ENCODE measurements at places on chromosomes 16 and 17. TPM values are rescaled to one million over a fixed set of nuclear protein-coding genes. Genes with fewer than 3 reads are reported as not detected.
A peak's percentile ranks its signal among the peaks of the same experiment; 100 is the strongest.

The YBX2 gene
- total RNA-seq, result 0.35 TPM

The FLCN gene
- total RNA-seq, result 47.7 TPM

The SLC13A2 gene
- total RNA-seq, result not detected

The ZNF205 gene
- not detected for total RNA-seq

The PYY gene
- not detected for total RNA-seq

The CDK5R1 gene
- 3.5 TPM for total RNA-seq

The KRTAP4-1 gene
- not detected for total RNA-seq

The VASN gene
- not detected for total RNA-seq

DNA sequence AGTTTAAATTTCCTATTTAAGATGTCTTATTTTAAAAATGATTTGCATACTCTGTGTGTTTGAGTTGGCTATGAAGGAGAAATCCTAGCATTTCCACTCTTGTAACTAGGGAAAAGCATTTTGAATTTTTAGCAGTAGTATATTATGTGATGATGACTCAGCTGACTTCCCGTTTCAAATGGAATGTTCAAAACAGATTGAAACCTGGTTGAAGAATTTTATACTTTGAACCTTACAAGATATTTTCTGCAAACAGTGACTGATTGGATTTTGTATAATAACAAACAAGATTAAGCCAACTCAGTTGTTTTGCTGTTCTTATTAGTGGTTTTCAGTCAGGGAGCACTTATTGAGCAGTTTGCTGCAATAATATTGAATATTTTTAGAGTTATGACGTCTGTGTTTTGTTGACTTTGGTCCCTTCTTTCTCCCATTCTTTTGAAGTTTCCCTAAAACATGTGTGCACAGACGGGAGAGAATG, 8.0 kb downstream of the TNRC6A start:
- no peak overlapping the region for H3K4me3 ChIP-seq
- no peak for DNase-seq
- H3K4me1 ChIP-seq, result peaks cover 37% of the 10 kb centered on the region
- no peak overlapping the region for H3K27ac ChIP-seq

GRCh38 chr16:81467072-81467471, 22.5 kb downstream of the CMIP start:
- DNase-seq, result no peak
- no peaks in the 10 kb centered on the region for H3K27me3 ChIP-seq
- H3K27ac ChIP-seq, result no peak overlapping the region
- H3K36me3 ChIP-seq, result peaks cover 14% of the 10 kb centered on the region

- H3K4me1 ChIP-seq, result peaks cover 70% of the 10 kb centered on the region
- peak overlapping the region; percentile 100 for H3K27ac ChIP-seq
- no peaks in the 10 kb centered on the region for H3K27me3 ChIP-seq
- H3K4me3 ChIP-seq, result peak overlapping the region; percentile 13
- H3K36me3 ChIP-seq, result peaks cover 16% of the 10 kb centered on the region
Measured at GRCh38 chr17:59846394-59847165, 46.2 kb downstream of the TUBD1 start.

- no peaks in the 10 kb centered on the region for H3K27me3 ChIP-seq
- peak overlapping the region; percentile 54 for H3K27ac ChIP-seq
- DNase-seq, result no peak
- peaks cover 60% of the 10 kb centered on the region for H3K4me1 ChIP-seq
- no peaks in the 10 kb centered on the region for H3K36me3 ChIP-seq
- H3K4me3 ChIP-seq, result peak overlapping the region; percentile 69
Measured at GRCh38 chr17:29150161-29150560, 30.0 kb downstream of the MYO18A start.

GRCh38 chr16:66354034-66354909, 12.2 kb upstream of the CDH5 start:
- peaks cover 35% of the 10 kb centered on the region for H3K27me3 ChIP-seq
- H3K36me3 ChIP-seq, result no peaks in the 10 kb centered on the region
- DNase-seq, result no peak
- H3K27ac ChIP-seq, result no peak overlapping the region

- H3K27ac ChIP-seq, result no peak overlapping the region
- H3K36me3 ChIP-seq, result peaks cover 7% of the 10 kb centered on the region
- no peak overlapping the region for H3K4me3 ChIP-seq
- H3K4me1 ChIP-seq, result no peaks in the 10 kb centered on the region
- no peaks in the 10 kb centered on the region for H3K27me3 ChIP-seq
- no peak for DNase-seq
Measured at GRCh38 chr16:2709588-2709984, 10.4 kb downstream of the PRSS27 start.

DNA sequence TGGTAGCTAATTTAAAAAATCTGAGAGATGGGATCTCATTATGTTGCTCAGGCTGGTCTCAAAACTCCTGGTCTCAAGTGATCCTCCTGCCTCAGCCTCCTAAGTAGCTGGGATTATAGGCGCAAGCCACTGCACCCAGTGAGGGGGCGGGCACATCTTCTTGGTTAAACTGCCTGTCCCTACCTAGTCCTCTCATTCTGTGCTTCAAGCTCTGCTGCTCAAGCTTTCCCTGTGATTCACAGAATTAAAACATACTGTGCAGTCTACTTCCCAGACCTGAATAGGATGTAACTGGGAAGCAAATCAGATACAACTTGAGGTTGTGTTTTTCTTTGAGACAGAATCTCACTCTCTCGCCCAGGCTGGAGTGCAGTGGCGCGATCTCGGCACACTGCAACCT, 2.3 kb downstream of the MRPL38 start:
- peaks cover 24% of the 10 kb centered on the region for H3K4me1 ChIP-seq
- DNase-seq, result no peak
- peaks cover 8% of the 10 kb centered on the region for H3K36me3 ChIP-seq
- H3K4me3 ChIP-seq, result no peak overlapping the region

DNA sequence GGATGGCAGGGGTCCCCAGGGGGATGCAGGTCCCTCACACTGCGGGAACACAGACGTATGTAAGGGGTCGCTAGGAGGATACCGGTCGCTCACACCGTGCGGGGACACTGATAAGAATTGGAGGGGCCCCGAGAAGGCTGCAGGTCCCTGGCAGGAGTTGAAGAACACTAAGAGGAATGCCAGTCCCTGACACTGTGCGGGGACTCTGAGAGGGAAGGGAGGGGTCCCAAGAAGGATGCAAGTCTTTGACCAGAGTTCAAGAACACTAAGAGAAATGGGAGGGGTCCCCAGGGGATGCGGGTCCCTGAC, 510 bp downstream of the ERCC4 start:
- peak overlapping the region; percentile 91 for H3K27ac ChIP-seq
- H3K4me1 ChIP-seq, result peaks cover 25% of the 10 kb centered on the region
- no peak for DNase-seq
- peaks cover 5% of the 10 kb centered on the region for H3K36me3 ChIP-seq
- peak overlapping the region; percentile 95 for H3K4me3 ChIP-seq
- peaks cover 4% of the 10 kb centered on the region for H3K27me3 ChIP-seq

GRCh38 chr17:80790021-80790765, 201.4 kb upstream of the CHMP6 start:
- H3K36me3 ChIP-seq, result peaks cover 57% of the 10 kb centered on the region
- H3K4me1 ChIP-seq, result peaks cover 66% of the 10 kb centered on the region
- H3K27ac ChIP-seq, result peak overlapping the region; percentile 98
- no peaks in the 10 kb centered on the region for H3K27me3 ChIP-seq
- peak overlapping the region; percentile 37 for H3K4me3 ChIP-seq

DNA sequence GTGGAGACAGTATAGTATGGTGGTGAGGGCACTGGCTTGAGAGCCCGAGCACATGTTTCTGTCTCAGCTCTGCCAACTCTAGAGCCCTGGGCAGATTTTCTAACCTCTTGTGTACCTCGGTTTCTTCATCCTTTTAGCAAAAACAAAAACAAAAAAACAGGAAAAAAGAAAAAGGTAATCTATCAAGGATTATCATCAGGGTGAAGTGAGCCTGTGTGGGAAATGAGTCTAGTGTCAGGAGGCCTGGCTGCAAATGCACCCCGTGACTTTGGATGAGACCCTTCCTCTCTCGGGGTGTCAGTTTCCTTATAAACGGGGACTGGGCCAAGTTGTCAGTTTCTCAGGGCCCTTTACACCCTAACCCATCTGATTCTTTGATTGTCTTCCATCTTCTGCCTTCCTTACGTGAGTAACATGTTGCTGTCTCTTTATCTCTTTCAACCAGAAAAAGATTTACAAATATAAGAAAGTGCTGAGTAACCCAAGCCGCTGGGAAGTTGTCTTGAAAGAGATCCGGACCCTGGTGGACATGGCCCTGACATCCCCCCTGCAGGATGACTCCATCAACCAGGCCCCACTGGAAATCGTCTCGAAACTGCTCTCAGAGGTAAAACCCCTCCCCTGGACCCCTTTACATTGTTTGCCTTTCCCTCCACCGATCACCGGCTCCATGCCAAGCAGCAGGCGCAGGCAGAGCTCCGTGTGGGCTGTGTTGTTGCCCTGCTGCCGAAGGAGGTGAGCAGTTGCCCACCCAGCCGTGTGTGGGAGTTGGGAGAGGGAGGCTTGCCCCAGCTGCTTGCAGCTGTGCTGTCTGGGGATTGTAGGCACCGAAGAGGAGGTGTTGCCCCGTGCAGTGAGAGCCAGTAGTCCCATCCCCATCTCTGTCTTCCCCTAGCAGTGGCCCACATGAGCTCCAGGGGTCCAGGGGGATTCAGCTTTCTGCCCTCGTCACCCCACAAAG, 127.1 kb upstream of the PLCG2 start:
- no peak for DNase-seq
- H3K4me3 ChIP-seq, result no peak overlapping the region
- H3K36me3 ChIP-seq, result peaks cover 4% of the 10 kb centered on the region
- peaks cover 2% of the 10 kb centered on the region for H3K4me1 ChIP-seq
- H3K27ac ChIP-seq, result peak overlapping the region; percentile 22

- H3K27me3 ChIP-seq, result peaks cover 67% of the 10 kb centered on the region
- H3K4me1 ChIP-seq, result peaks cover 5% of the 10 kb centered on the region
- no peak overlapping the region for H3K27ac ChIP-seq
- no peak overlapping the region for H3K4me3 ChIP-seq
- DNase-seq, result no peak
- H3K36me3 ChIP-seq, result no peaks in the 10 kb centered on the region
Measured at GRCh38 chr17:15342460-15342859, 1.1 kb upstream of the TEKT3 start.

- H3K27me3 ChIP-seq, result peaks cover 96% of the 10 kb centered on the region
- peak overlapping the region; percentile 5 for H3K4me3 ChIP-seq
- no peak overlapping the region for H3K27ac ChIP-seq
- H3K4me1 ChIP-seq, result peaks cover 29% of the 10 kb centered on the region
- DNase-seq, result peak; percentile 90
- no peaks in the 10 kb centered on the region for H3K36me3 ChIP-seq
Measured at GRCh38 chr17:60142872-60143499, 6.8 kb upstream of the CA4 start.

DNA sequence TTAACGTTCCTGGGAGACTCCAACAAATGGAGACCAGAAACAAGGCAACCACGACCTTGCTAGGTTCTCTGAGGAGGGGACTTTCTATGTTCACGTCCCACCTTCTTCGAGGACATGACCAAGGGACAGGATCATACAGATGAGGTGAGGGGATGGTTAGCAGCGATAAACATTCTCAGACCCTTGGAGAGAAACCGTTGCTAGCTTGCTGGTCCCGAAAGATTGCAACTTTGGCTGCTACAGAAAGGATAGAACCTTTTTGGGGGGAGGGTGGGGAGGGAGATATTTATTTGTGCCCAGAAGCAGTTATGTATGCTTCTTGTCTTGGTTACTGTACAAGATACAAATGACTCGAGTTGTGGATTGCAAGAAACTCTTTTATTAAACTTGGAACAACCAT, 35.3 kb upstream of the KCNJ2 start:
- no peak for DNase-seq
- no peaks in the 10 kb centered on the region for H3K36me3 ChIP-seq
- peaks cover 16% of the 10 kb centered on the region for H3K4me1 ChIP-seq
- H3K4me3 ChIP-seq, result no peak overlapping the region
- H3K27ac ChIP-seq, result no peak overlapping the region

- peak overlapping the region; percentile 47 for H3K27ac ChIP-seq
- no peak for DNase-seq
- H3K4me1 ChIP-seq, result peaks cover 25% of the 10 kb centered on the region
- H3K36me3 ChIP-seq, result peaks cover 11% of the 10 kb centered on the region
- H3K27me3 ChIP-seq, result peaks cover 67% of the 10 kb centered on the region
Measured at GRCh38 chr17:81398176-81398831, 3.0 kb downstream of the BAHCC1 start.

GRCh38 chr17:35531160-35531559, 6.3 kb downstream of the SLFN12L start:
- H3K4me3 ChIP-seq, result peak overlapping the region; percentile 70
- peaks cover 82% of the 10 kb centered on the region for H3K36me3 ChIP-seq
- peaks cover 58% of the 10 kb centered on the region for H3K4me1 ChIP-seq
- peak overlapping the region; percentile 83 for H3K27ac ChIP-seq
- DNase-seq, result no peak
- H3K27me3 ChIP-seq, result no peaks in the 10 kb centered on the region

DNA sequence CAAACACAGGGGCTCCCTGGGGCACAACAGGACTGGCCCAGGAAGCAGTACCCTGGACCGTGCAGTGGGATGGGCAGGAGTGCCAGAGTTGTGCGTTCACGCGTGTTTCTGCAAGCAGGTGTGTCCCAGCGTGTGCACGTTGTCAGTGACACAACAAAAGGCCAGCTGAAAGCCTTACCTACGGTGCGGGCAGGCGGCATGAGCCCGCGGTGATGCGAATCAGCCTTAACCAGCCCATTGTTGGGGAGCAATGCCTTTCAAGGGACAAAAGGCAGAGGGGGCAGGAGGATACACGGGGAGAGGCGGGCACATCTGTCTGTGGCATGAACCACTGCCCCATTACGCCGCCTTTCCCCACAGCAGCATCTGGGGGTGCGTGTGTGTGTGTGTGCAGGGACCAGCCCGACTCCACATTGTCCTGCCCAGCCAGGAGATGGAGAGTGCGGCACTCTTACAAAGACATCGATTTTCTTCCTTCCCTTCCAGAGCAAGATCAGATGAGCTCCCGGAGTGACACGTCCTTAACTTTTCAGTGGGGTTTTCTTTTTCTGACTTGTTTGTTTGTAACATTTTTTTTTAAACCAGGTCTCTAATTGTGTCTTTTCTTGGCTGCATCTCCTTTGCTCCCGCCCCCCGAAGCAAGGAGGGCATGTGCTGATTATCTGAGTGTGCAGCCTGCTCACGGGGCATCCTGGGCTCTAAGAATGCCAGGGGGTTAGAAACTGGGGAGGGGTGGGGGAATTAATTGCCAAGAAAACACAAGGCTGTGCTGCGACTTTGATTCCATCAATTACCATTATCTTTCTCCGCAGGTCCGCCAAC, 158.1 kb downstream of the ZNF423 start:
- DNase-seq, result no peak
- H3K36me3 ChIP-seq, result no peaks in the 10 kb centered on the region
- no peaks in the 10 kb centered on the region for H3K4me1 ChIP-seq
- no peak overlapping the region for H3K4me3 ChIP-seq
- no peak overlapping the region for H3K27ac ChIP-seq
- H3K27me3 ChIP-seq, result peaks cover 9% of the 10 kb centered on the region

GRCh38 chr16:74094514-74094913, 202.1 kb upstream of the PSMD7 start:
- no peaks in the 10 kb centered on the region for H3K36me3 ChIP-seq
- H3K4me3 ChIP-seq, result no peak overlapping the region
- H3K4me1 ChIP-seq, result no peaks in the 10 kb centered on the region

- no peaks in the 10 kb centered on the region for H3K36me3 ChIP-seq
- no peak overlapping the region for H3K27ac ChIP-seq
- DNase-seq, result no peak
- H3K4me3 ChIP-seq, result no peak overlapping the region
- H3K27me3 ChIP-seq, result peaks cover 8% of the 10 kb centered on the region
- no peaks in the 10 kb centered on the region for H3K4me1 ChIP-seq
Measured at GRCh38 chr17:5694551-5694950, 110.2 kb upstream of the NLRP1 start.

- peak overlapping the region; percentile 93 for H3K4me3 ChIP-seq
- peaks cover 54% of the 10 kb centered on the region for H3K4me1 ChIP-seq
- H3K27ac ChIP-seq, result peak overlapping the region; percentile 96
- peaks cover 35% of the 10 kb centered on the region for H3K36me3 ChIP-seq
Measured at GRCh38 chr16:11852092-11852809, 909 bp upstream of the RSL1D1 start.

Measured in activated CD8-positive, alpha-beta memory T cell treated with anti-CD3 and anti-CD28 coated beads, Interleukin-2, amount 10 ng/mL, durations not matched to agents 7 days and 5 days (primary cell).